ENCODE measurements at places on chromosomes 16 and 17.

DNA sequence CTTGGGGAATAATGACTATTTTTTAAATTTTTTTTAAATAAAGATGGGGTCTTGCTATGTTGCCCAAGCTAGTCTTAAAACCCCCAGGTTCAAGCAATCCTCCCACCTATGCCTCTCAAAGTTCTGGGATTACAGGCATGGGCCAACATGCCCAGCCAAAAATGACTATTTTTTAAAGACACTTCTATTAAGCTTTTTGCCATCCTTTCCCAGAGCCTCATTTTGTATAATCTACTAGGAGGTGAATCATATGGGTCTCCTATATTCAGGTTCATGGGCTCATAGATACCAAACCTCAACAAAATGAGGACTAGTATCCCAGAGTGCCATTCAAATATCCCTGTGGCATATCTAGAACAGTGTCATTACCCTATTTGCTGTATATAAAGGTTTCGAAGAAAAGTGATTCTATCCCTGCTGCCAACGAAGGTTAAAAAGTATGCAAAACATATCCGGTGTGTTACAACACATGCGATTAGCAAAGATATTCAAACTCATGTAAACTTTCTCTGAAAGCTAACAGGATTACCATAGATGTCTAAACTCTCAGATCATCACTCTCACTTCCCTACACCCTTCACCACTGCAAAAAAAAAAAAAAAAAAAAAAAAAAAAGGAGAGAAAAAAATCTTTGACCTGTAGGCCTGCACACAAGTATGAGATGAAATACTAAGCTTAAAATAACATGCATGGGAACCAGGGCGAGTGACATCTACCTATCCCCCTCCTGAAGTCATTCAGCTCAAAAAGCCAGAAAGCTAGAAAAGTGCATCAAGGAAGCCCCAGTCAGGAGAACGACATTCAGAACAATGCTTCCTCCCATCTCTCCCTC is 23.5 kb downstream of the XPO6 start:
- DNase-seq = no peak

DNA sequence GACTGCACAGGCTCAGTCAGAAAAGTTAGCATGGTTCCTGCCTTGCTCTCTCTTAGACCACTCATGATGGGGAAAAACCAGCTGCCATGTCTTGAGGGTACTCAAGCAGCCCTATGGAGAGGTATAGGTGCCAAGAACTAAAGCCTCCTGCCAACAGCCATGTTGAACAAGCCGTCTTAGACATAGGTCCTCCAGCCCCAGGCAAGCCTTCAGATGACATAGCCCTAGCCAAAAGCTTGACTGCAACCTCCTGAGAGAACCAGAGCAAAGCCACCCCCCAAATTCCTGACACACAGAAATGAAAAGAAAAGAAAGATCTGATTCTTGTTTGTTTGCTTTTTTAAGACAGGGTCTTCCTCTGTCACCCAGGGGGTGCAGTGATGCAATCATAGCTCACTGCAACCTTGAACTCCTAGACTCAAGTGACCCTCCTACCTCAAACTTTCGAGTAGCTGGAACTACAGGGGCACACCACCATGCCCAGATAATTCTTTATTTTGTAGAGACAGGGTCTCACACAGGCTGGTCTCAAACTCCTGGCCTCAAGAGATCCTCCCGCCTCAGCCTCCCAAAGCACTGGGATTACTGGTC is 36.3 kb downstream of the CMTM3 start:
- no peak for DNase-seq

GRCh38 chr17:63474174-63474573 is 2.7 kb upstream of the ACE start:
- no peak for DNase-seq

- DNase-seq = no peak
Observed at GRCh38 chr17:44501866-44502375, 1.3 kb downstream of the GPATCH8 start.

- DNase-seq = peak; percentile 60
Observed at GRCh38 chr16:3074860-3075522, 9.6 kb downstream of the IL32 start.

DNA sequence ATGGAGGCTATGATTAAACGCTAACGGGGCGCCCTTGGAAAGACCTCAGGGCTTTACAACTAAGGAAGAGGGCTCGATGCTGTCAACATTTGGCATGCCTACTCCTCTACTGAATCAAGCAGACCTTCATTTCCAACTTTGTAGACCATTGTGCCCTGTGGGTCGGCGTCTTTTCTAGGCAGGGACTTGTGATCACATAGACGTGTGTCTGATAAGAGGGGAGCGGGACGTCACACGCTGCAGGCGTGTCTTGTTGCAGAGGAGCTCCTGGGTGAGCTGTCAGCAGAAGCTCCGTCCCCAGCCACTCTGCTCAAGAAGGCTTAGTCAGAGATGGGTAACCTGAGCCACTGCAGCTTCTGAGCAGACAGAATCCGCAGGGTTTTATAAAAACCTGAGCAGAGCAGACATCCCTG is 2.8 kb downstream of the MAPK8IP3 start:
- DNase-seq = no peak

GRCh38 chr17:30958187-30958586 is 12.7 kb upstream of the RNF135 start:
- no peak for DNase-seq

DNA sequence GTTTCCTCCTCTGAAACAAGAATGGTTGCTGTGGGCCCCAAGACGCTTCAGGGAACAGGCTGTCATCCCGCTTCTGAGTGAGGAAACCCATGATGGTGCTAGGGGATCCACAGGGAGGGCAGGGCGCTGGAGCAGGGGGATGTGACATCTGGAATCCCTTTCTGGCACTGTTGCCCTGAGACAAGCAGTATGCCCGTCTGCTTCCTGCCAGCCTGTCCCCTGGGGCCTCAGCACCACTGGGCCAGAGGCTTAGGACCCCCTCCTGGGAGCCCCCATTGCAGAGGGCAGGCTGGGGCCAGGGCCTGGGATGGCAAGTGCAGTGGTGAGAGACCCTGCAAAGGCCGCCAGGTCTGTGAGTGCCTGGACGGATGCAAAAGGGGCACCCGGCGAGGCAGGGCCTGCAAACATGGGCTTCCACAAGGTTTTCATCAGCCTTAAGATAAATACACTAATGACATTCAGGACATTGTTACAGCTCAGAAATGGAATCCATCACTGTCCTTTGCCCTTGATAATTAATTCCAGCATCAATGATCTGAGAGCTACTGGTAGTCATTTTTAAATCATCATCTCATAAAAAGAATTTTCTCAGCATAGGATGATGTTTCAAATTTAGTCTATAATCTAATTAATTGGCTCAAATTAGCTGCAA is 51.6 kb downstream of the PRMT7 start:
- no peak for DNase-seq

GRCh38 chr16:49688036-49688697 is 167.7 kb downstream of the ZNF423 start:
- DNase-seq = no peak

GRCh38 chr17:4599505-4600281 is 15.4 kb downstream of the SMTNL2 start:
- DNase-seq = no peak

- DNase-seq = no peak
Observed at GRCh38 chr17:73984941-73985340, 218.5 kb upstream of the RPL38 start.

DNA sequence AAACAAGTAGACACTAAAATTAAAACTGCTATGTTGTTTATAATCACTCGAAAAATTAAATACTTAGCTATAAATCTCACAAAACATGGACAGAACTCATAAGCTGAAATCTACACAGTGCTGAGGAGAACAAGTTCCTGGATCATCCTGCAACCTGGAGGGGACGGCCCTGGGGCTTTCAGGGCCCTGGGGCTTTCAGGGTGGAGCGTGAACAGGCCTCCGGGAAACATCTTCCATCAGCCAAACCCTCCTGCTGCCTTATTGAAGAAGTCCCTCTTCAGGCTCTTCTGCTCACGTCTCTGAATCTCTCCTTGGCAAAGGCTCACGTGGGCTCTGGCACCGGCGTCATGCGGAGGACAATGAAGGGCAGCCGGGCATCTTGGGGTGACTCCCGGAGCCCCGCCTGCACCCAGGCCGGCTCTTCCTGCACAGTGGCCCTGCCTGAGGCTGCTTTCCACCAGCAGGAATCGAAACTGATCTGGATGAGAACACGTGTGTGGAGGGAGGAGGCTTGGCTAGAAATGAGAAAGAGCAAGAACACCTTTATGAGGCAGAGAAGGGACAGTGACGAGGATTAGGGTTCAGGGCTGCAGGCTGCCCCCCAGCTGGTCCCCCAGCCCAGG is 127.3 kb downstream of the CDRT15L2 start:
- DNase-seq = no peak

DNA sequence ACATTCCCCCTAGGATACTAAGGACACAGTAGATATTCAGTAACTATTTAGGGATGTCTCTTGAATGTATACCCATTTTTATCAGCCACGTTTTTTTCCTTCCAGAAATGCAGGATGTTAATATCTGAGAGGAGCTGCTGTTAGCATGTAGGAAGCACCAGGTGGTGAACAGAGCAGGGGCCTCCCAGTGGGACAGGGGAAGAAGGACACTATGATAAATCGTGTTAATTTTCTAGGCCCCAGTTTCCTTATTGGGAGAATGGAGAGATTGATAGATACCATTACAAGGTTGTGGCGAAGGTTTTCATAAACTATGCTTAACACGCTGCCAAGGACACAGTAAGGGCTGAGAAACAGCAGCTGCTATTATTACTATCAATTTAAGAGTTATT is 45.4 kb downstream of the PRSS54 start:
- DNase-seq = no peak

DNA sequence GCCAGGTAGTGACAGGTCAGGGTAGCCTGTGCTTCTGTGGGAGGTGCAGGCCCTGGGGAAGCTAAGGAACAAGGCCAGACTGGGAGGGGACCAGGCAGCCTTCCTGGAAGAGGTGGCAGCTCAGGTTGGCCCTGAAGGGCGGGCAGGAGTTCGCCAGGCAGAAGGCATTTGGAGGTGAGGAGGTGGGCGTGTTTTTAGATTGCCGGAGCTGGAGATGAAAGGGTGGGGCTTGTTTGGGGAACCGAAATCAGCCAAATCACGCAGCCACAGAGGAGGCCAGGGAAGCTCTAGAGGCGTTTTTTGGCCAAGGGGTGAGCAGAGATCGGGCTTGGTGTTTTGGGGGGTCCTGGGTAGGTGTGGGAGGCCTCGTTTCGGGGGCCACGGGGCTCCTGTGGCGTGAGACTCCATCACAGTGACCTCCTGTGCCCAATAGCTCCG is 7.6 kb downstream of the ADCY7 start:
- no peak for DNase-seq

DNA sequence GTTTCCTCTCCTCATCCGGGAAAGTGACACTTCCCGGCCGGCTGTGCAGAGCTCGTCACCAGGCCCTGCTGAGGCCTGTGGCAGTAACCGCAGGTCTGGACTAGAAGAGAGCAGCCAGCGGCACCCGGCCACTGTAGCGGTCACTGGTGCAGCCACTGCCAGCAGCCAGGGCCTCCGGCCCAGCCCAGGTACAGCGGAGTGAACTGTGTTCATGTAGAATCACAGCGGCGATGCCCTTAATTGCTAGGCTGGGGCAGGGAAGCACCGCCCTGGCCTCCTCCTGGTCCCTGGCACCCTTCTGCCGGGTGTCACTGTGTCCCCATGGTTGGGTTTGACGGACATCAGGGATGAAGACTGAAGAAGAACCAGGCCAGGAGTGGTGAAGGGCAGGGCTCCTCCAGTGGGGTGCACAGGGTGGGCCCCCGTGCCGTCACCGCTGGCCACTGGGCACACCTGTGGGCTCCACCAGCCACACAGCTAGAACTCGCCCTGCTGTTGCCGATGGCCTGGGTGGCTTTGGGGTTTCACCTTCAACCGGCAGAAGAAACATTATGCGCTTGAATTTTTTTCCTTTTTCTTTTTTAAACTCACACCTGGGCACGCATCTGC is 165.2 kb upstream of the CHMP6 start:
- DNase-seq = no peak

DNA sequence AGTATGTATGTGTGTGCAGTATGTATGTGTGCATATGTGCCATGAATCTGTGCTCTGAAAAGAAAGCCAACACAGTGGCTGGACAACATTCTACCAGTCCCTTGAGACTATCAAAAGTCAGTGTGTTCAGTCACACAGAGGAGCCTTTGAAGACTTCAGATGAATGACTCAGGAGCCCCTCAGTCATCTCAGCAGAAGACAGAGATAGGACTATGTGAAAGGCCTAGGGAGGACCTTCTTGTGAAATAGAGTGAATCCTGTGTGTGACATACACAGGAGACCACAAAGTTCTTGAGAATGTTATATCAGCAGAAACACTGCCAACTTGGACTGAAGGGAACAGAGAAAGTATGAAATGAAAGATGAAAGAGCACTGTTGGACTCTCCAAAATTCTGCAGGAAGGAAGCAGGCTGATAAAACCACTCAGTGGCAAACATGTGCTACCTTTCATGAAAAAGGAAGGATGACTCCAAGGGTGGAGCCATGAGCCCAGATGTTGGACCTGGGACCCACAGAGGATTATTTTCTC is 108.4 kb downstream of the METRNL start:
- no peak for DNase-seq

DNA sequence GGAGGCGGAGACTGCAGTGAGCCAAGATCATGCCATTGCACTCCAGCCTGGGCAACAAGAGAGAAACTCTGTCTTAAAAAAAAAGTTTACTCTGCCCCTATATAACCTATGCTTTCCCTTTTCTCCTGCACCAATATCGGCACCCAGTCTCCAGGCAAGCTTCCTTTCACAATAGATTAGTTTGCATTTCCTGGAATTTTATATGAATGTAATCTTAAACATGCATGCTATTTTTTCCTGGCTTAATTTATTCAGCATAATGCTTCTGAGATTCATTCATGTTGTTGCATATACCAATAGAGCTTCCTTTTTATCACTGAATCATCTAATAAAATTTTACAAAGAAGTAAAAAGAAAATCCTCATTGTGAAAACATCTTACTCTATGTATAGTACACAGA is 59.4 kb downstream of the USP32 start:
- DNase-seq = no peak

DNA sequence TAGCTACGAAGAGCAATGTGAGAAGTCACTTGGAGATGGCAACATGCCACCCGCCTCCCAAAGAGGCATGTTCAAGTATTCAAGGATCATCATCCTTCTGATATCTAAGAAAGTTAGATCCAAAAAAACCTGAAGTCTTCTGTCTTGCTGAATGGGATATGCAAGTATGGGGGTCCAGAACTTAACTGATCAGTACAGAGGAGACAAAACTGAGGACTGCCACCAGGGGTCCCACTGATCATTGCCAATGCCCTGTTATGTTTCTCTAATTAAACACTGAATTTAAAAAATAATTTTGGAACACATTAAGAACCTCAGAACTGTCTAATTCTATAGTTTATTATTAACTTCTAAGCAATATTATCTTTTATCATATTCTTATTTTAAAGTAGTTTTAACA is 99.7 kb downstream of the CDH8 start:
- no peak for DNase-seq

DNA sequence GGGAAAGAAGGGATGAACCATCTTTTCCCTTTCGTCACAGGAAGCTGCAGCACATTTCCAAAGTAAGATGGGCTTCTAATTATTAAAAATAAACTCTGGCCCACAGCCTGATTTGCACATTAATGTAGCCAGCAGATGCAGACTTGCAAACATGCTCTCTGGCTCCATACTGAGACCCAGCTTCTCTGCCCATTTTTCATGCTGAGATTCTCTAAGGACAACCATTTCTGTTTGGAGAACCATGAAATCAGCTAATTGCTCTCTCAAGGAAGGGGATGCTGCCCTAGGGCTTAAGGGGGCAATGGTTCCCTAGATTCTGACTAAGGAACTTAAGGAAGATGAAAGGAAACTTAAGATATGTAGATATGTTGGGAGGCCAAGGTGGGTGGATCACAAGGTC is 63.0 kb upstream of the CES5A start:
- no peak for DNase-seq

Data from stimulated activated CD8-positive, alpha-beta memory T cell treated with anti-CD3 and anti-CD28 coated beads, Interleukin-7, amount 100 ng/mL, for 1 hour (primary cell).